Hepatic stellate cell (primary cell): ENCODE measurements at places on chromosomes 1 and 21.
A peak's percentile ranks its signal among the peaks of the same experiment; 100 is the strongest.

DNA sequence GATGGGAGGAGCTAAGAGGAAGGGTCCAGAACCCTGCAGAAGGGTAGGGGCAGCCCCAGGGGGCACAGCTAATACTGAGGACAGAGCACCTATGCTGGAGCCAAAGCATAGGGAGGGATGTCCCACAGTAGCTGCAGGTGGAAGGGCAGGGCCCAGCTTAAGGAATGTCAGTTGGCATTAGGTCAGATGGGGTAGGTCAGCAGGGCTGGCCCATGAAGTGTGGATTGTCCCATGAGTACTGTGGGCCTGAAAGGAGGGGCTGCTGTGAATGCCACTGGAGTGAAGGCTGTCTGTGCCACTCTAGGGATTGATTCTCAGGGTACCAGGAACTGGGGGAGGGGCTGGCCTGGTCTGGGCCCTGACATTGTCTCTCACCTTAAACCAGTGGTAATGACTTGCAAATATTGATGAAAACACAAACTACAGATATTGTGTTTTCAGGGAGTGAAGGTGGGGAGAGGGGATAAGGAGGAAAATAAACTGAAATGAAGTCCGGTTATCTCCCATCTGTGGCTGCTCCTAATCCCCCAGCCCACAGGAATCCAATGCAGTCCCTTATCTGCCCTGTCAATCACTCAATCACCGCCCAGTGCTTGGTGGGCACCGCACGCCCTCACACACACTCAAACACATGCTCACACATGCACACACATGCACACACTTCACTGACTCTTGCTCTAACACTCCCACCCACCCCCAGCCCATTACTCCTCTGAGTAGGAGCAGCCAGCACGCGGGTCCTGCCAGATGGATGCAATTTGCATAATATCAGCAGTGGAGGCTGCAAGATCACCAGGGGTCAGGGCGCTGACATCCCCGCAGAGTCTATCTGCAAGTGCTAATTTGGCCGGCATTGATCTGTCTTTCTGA, 27.8 kb downstream of the DMAP1 start:
- no peak for DNase-seq

DNA sequence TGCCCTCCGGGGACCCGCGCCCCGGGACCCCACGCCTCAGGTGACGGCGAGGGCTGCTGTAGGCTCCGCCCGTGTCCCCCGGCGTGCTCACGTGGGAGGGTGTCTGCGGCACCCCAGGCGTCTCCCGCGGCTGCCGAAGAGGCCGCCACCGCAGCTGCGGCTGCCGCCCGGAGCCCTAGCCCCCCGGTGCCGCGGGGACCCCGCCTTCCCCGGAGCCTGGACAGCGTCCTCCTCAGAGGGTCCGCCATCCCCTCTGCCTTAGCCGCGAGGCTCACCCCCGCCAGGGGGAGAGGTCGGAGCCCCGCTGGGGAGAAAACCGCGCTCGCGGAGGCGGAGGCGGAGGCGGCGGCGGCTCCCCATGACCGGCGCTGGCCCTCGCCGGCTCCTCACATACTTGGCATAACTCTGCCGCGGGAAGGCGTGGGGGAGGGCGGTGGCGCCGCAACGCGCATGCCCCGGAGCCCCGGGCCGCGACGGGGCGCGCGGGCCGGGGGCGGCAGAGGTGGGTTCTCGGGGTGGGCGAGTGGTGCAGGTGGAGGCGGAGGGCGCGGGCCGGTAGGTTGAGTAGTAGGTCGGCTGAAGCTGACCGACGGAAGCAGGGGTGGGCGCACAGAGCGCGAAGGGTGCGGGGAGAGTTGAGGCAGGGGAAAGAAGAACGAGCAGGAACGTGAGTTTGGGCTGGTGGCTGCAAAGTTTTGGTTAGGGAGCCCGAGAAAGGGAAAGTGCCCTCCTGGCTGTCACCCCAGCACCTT, 700 bp upstream of the SYDE2 start:
- peak; percentile 83 for DNase-seq

DNA sequence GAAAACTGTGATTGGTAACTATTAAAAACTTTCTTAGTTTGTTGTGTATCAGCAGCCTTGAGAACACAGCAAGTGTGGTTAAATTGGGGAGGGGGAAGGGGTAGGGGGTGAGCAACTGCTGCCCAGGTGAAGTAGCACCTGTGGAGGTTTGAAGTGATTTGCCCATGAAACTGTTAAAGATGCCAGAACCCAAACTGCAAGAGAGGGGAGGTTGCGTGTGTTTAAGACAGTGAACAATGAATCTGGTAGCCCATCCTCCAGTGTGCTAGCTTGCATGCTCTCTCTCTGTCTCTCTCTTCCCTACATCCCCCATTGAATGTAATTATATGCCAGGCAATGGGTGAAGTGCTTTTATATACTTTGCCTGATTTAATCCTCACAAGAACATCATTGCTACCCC, 154.7 kb downstream of the RUNX1 start:
- no peak for DNase-seq

DNA sequence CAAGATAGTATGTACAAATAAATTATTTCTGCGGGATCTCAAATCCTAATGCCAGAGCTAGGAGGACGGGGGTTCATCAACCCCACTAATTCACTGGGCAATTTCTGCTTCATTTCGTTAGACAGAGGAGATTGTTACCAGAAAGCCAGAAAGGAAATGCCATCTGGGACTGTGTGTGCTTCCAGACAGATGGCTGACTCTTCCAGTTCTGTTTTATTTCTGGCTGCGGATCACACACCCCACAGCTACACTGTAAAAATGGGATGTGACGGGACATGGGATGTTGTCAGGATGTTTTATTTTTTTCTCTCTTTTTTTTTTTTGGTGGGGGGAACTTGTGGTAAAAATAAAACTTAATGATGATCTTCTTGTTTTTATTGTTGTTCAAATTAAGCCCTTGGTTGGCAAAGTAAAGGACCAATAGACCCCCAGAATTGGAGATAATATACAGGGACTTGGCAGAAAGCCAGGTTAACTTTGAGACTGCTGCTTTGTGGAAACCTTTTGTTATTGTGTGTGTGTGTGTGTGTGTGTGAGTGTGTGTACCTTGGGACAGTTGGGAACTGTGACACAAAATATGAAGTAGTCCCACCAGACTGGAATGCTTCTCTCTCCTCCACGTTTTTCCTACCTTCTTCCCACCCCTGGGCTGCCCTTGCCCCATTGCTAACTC, 114.5 kb downstream of the NUF2 start:
- no peak for DNase-seq

- DNase-seq = no peak
Measured at GRCh38 chr1:181513786-181514297, 30.5 kb downstream of the CACNA1E start.

GRCh38 chr1:39788758-39789570, at the start of gene BMP8B:
TSS of gene BMP8B (minus strand) at chr1:39788865. CDS start at chr1:39788485, 380 bp downstream.
- DNase-seq = peak; percentile 47

DNA sequence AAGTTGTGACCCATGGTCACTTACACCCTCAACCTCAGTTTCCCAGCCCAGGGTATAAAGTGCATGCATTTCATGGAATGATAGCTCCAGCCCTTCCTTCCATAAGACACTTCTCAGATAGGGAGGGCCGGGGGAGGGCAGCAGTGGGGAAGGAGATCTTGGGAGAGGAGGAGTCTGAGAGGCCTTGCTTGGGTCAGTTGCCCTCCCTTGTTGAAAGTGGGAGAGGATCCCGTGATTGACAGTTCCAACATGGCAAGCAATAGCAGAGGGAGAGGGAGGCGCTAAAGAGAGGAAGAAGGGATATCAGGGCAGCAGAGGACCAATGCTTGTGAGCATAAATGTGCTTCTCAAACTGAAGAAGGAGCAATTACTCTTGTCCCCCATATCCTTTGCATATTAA, 244.4 kb downstream of the CHRM3 start:
- DNase-seq = no peak

GRCh38 chr1:245404527-245404926, 249.7 kb downstream of the KIF26B start:
- no peak for DNase-seq

- DNase-seq = no peak
Measured at GRCh38 chr1:84643183-84643582, 47.1 kb downstream of the SSX2IP start.

GRCh38 chr21:35469498-35469897, 420.4 kb upstream of the RUNX1 start:
- no peak for DNase-seq

DNA sequence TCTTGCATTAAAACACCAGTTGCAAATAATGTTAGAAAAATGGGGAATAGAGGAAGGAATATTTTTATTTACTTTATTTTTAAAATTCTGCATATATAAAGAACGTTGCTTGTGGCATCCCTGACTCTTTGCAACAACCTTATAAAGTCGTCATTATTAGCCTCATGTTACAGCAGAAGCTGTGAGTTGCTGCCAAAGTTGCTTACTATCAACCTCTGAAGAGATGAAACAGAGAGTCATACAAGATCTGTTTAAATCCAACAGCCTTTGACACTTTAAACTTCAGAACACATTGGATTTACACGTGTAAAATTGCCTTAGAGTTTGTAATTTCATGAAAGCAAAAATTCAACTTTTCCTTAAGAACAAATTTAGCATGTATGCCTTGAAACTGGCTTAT, 221.9 kb downstream of the MRPL39 start:
- no peak for DNase-seq

DNA sequence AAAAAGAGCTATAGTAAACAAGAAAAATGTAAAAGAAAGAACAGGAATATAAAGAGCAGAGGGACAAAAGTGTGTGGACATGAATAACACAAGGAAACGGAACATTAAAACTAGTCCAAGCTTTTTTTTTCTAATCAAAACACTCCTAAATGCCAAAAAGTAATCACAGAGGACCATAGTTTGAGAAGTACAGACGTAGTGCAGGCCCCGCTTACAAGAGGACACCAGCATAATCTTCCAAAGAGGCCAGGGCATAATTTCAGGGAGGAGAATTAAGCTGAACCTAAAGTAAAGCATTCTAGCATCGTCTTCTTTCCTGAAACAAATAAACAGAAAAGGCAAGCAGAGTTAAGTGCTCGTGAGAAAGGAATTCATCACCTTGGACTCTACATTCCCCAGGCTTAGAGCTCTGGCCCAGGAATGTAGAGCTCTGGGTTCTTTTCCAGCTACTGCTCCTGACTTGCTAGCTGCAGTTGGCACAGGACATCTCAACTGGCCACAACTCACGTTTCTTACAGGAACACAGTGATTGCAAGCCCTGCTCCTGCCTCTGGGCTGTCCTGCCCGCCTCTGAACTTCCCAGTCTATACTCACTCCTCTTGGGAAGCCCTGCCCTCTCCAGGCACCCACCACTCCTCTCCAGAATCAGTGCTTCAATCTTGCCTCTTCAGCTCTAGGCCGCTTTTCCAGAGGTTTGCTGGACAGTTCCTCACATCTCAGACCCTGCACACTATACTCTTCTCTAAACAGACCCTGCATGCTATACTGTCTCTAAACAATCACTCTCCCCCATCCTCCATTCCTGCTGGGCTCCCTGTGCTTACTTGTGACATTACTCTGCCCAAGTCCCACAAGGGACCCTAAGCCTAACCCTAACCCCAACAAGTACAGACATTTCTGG, 9.8 kb downstream of the RGS8 start:
- DNase-seq = peak; percentile 22

DNA sequence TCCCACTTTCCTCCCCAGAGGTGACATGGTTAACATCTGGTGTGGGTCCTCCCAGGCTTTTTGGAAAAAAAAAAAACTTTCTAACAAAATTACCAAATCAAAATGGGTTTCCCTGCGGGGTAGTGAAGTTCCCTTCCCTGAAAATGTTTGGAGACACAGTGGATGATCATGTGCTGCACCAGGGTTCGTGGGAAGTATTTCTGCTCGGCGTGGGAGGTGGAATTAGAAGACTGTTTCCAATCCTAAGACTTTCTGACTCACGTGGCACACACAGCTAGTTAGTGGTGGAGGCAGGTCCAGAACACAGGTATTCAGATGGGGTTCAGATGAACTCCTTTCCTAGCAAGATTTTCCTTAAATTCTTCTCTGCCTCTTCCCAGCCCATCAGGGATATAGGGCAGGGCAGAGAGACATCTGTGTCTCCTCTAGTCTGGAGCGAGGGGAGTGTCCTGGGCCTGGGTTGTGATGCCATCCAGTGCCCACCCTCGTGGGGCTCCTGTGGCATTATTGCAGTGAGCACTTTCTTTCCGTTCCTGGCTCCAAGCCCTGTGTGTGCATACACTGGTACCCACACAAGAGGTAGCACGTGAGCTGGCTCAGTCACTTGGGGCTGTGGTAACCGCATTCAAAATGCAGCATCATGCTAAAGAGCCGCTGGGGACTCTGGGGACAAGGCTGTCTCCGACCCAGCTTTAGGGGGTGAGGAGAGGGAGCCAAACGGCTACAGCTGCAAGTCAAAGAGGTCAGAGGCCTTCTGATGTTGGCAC, 27.5 kb downstream of the KCNC4 start:
- DNase-seq = no peak

GRCh38 chr1:178864326-178864725, 6.6 kb downstream of the ANGPTL1 start:
- no peak for DNase-seq

DNA sequence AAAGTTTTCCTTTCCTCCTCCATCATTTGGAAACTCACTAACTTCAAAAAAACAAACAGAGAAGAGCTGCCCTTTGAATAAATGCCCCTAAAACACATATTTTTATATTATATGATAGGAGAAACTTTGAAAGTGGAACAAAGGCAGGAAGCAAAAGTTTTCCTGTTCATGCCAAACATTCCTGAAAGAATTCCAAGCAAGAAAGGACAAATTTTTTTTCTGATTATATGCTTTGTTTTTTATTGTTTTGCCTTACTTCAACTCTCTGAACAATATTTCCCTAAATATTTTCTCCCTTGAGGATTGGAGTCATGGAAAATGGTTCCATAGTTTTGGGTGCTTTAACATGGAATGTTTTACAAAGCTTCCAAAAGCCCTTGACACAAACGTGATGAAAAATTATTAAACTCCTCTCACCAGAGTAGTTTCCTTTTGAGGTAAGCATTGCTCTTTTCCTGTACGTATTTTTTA, 638.5 kb upstream of the CAMK1G start:
- DNase-seq = no peak

- DNase-seq = no peak
Measured at GRCh38 chr1:66206563-66207144, 327.3 kb upstream of the SGIP1 start.

DNA sequence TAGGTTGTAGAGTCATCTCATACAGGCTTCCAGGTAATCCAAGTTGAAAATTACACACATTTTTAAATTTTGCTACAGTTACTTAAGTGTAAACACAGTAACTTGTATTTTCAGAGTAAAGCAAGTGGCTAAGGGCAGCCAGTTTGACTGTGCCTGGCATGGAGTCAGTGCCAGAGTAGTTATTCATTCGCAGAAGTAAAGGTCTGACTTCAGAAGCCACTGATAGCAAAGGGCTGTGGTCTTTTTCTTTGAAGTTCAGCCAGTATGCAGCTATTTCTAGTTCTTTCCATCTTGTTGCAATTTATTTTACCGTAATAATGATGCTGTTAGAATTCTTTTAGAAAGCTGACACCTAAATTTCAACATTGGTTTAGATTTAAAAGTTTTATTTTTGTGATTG, 9.4 kb downstream of the TMEM50A start:
- DNase-seq = no peak

- no peak for DNase-seq
Measured at GRCh38 chr21:45258466-45258865, 29.2 kb downstream of the POFUT2 start.

GRCh38 chr1:26771643-26772321, 16.0 kb upstream of the PIGV start:
- peak; percentile 93 for DNase-seq
